ENCODE measurements at places on chromosomes 7 and 10. TPM values are rescaled to one million over a fixed set of nuclear protein-coding genes. Genes with fewer than 3 reads are reported as not detected.

DNA sequence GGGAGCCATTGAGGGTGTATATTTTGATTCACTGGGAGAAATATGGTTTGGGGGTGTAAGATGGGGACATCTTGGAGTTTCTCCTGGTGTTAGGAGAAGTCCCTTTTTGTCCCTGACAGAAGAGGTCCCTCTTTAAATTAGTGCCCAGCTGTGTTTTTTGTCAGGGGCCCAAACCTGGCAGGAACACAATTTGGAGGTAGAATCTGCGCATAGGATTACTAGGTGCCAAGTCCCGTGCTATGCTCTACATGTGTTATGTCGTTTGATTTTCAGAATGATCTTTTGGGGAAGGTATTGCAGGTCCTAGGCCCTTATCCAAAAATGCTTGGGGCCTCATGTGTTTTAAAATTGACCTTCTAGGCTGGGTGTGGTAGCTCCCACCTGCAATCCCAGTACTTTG is 36.8 kb upstream of the HABP2 start:
- no peak for DNase-seq

TEX36 gene
- not detected for polyA plus RNA-seq

- DNase-seq = no peak
Measured at GRCh38 chr7:140669352-140669751, 3.4 kb upstream of the ADCK2 start.

- no peak for DNase-seq
Measured at GRCh38 chr10:91711885-91712680, 79.2 kb upstream of the PPP1R3C start.

FAM25C gene
- not detected for polyA plus RNA-seq

DNA sequence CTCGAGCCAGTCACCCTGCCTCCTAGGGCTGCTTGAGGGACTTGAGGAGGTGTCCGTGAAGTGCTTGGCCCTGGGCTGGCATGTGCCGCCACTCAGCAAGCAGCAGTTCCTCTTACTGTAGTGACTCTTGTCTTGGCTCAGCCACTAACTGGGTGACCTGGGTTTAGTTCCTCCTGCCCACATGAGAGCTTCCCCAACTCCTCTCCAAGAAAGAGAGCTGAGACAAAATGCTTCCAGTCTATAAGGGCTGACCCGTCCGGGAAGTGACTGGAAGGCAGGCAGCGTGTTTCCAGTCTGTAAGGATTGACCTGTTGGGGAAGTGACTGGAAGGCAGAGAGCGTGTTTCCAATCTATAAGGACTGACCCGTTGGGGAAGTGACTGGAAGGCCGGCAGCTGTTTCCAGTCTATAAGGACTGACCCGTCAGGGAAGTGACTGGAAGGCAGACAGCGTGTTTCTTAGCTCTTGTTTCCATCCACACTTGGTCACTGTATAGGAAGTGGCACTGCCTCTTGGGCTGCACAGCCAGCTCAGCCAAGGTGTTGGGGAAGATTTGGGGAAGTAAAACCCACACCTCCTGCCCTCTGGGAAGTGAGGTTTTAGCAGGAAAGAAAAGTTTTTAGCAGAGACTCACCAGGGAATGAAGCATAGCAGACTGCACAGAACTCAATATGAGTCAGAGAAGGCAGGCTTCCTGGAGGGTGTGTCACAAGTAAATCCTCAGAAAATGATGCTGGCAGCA is 53.3 kb upstream of the PPIF start:
- peak; percentile 64 for DNase-seq

DNA sequence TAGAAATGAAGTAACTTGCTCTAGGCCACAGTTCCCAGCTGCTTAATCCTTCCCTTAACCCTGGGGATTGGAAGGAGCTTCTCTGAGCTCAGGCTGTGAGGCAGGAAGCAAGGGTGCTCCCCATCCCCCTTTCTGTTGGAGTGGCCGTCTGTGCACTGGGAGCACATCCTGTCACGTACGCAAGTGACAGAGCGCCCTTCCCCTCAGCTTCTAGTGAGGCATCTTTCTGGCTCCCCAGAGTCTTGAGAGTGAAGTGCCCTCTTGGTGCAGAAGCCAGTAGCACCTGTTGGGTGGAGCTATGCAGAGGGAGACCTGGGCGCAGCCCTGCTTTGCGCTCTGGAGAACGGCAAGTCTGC is 47.8 kb downstream of the SHH start:
- peak; percentile 30 for DNase-seq

DNA sequence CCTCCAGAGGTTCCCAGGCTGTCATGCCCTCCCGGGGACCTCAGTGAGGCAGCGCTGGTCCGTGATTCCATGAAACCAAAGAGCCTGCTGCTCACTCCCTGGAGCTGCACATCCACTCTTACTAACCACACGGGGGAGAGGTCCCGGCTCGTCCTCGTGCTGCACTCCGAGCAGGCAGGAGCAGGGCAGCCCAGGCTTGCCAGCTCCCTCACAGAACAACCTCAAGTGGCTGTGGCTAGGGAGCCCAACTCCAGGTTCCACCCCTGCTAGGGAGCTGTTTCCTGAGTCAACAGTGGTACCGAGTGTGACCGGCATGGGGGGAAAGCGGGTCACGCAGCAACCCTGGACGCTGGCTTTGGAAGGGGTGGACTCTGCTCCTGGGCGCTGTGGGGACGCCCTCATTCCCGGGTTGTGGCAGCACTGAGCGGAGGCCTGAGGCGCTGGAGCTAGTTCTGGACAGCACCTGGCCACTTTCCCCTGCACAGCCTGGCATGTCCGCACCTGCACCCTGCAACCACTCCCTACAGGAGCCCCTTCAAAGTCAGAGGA is 27.9 kb upstream of the PPP2R2D start:
- no peak for DNase-seq

DNA sequence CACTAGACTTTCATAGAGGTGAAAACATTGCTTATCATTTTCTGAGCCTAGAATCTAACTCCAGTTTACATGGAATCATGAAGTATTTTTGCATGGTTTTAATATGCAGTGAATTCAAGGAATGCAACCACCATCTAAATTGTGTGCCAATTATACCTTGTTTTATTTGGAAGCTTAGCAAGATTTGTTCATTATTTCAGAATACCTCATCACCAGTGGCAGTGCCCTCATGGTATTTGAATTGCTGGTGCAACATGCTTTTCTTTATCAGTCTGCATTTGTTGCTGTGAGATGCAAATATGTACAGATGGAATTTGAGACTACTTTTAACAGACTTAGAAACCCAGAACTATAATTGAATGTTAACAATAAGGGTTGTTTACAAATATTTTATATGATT is 18.7 kb upstream of the ZNF800 start:
- DNase-seq = no peak

DNA sequence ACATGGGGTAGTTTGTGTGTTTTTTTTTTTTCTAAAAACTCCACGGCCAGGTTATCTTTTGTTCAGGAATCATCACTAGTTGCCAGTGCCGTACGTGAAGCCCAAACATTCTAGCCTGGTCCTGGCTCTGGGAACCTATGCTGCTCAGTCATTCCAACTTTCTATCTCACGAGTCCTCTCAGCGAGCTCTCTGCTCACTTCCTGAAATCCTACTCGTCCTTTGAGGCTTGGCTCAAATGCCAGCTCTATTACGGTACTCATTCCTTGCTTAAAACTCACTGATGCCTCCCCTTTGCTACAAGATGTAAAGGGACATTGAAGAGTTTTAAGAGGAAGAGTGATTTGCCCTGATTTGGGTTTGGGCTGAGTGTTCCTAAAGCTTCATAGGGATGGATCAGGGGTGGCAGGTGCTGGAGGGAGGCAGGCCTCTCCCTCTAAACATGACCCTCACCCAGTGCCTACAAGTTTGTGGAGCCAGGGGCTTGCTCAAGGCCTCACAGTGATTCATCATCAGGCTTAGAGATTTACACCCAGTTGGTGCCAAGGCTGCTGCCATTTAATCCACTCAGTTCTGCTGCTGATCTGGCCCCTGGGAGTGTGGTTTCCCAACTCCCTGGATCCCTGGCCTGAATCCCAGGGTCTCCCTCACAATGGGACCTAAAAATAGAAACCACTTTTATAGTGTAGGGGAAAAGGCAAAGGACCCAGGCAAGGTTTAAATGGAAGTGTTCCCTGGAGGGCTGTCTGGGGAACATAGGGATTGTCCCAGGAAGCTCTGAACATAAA is 46.1 kb upstream of the R3HCC1L start:
- peak; percentile 23 for DNase-seq

DNA sequence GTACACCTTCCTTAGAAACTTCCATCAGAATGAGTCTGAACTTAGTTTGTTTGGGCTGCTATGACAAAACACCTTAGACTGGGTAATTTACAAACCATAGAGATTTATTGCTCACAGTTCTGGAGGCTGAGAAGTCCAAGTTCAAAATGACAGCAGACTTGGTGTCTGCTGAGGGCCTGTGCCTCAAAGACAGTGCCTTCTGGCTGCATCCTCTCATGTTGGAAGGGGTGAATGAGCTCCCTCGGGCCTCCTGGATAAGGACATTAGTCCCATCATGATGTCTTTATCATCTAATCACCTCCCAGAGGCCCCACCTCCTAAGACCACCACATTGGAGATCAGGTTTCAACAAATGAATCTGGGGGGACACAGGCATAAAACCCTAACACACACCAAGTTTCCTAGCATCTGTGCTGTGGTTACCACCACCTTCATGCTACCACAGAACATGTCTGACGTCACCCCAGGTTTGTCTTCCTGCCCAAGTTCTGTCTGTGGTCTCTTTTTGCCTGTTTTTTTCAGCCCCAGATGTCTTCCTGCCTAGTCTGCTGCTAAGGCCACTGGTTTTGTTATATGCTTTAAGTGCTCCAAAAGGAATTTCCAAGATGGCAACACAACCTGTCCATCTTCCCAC is 150.9 kb upstream of the COBL start:
- DNase-seq = no peak

GRCh38 chr10:133132473-133133291 is 27.3 kb upstream of the KNDC1 start:
- DNase-seq = no peak

UNC5B gene
- 7.9 TPM for polyA plus RNA-seq

DNA sequence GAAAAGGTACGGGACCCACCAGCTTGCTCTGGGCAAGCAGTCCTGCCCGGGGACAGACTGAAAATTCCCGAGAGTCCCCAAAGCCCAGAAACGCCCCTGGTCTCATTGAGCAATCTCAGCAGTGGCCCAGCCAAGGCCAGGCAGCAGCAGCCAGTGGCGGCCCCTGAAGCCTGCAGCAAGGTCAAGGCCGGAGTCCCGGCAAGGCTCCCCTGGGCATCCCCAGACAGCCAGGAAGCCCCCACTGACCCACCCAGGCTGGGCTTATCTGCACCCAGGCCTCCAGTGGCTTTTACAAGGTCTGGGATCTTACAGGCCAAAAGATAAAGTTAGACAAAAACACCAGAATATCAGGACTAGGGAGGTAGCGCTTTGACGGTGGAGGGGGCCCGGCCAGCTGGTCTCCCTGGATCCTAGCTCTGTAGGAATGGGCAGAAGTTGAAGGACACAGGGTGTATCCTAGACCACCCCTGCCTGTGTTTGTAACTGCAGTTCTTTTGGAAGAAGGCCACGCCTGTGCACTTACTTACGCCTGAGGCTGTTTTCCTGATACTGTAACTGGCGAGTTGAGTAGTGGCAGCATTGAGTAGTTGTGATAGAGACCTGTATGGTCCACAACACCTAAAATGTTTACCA is 130.5 kb upstream of the NPS start:
- no peak for DNase-seq

GRCh38 chr10:110638319-110638718 is 5.8 kb upstream of the RBM20 start:
- no peak for DNase-seq

- no peak for DNase-seq
Measured at GRCh38 chr10:14459665-14460064, 128.9 kb upstream of the FRMD4A start.

GRCh38 chr7:138913783-138914182 is 67.4 kb downstream of the KIAA1549 start:
- no peak for DNase-seq

DNA sequence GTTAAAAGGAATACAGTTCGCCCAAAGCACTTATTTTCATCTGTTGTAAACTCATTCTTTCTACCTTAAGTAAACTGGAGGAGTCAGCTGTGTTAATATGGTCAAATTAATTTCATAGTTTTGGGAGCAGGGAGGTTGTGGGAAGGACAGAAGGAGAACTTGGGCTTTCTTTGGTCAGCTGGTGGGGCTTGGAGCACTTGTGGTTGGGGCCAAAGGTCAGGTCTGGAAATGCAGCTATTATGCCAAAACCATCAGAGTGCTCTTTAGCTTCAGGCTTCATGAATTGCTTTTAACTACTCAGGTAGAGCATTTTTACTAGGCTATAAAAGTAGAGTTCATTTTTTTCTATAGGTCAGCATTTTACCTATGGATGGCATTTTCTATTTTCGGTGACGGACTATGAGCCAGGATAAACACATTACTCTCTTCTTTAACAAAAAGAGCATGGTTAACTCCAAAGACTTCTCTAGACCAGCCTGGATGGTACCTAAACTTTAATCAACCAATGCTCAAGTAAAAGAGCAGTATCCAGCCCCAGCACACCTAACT is 30.0 kb downstream of the STEAP4 start:
- no peak for DNase-seq

- DNase-seq = no peak
Measured at GRCh38 chr10:90930070-90930837, 9.4 kb upstream of the ANKRD1 start.

GRCh38 chr7:2258661-2259365 is 16.8 kb downstream of the NUDT1 start:
- no peak for DNase-seq

C10orf62 gene
- 0.44 TPM for polyA plus RNA-seq

GRCh38 chr7:83517035-83517700 is 131.8 kb downstream of the SEMA3E start:
- DNase-seq = no peak

DNA sequence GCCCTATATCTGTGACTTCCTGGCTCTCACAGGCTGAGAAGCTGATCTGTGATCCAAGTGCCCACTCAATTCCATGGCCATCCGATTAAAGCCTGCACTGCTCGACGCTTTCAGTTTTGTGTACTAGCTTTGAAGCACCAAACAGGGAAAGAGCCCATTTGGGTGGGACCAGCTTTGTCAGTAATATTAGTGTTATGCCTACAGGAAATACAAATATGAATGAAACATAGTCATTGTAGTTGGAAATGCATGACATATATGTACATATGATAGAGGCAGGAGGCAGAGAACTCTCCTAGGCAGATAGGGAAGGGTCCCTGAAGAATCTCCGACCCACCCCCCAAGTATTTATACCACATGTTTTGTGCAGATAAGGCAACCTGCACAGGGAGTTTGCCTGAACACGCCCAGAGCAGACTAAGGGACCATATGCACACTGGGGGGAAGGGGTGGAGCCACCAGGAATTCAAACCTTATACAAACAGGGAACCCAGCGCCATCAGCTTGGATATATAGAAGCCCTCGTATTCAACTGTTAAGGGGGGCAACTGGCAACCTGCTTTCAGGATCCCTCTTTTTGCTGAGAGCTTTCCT is 653.2 kb downstream of the PARD3 start:
- DNase-seq = no peak

DNA sequence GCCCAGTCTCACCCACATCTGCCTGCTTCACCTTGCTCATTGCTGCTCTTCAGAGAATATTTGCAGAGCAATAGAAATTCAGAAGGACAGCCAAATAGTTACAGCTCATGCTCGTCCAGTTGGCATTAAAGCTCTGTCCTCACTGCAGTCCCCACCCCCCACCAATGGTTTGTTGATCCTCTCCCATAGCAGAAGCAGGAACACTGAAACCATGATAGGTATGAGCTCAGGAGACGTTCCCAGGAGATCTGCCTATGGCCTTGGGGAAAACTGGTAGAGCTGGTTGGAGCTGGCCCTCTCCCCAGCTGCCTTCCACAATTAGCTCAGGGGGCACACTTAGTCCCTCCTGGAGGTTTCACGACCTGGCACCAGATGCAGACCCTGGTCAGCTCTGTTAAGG is 68.6 kb upstream of the KMT2C start:
- DNase-seq = no peak

- no peak for DNase-seq
Measured at GRCh38 chr7:141359262-141359661, 191.9 kb upstream of the AGK start.

GRCh38 chr7:50068026-50068425 is 25.0 kb downstream of the ZPBP start:
- DNase-seq = no peak

Data from adrenal gland (tissue), 19 donors.